ENCODE measurements at places on chromosomes 12 and 14.

DNA sequence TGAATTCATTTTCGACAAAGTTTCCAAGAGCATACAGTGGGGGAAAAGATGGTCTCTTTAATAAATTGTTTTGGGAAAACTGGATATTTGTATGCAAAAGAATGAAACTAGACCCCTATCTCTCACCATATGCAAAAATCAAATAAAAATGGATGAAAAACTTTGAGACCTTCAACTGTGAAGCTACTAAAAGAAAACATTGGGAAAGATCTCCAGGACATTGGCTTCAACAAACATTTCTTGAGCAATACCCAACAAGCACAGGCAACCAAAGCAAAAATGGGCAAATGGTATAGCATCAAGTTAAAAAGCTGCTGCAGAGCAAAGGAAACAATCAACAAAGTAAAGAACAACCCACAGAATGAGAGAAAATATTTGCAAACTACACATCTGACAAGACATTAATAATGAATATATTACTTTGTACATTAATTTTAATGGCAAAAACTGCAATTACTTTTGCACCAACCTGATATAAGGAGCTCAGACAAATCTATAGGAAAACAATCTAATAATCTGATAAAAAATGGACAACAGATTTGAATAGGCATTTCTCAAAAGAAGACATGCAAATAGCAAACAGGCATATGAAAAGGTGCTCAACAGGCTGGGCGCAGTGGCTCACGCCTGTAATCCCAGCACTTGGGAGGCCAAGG is 50.7 kb downstream of the NUBPL start:
- no peaks in the 10 kb centered on the region for H3K4me1 ChIP-seq
- H3K27me3 ChIP-seq: no peaks in the 10 kb centered on the region
- DNase-seq: no peak
- H3K36me3 ChIP-seq: no peaks in the 10 kb centered on the region
- H3K27ac ChIP-seq: no peak overlapping the region
- H3K4me3 ChIP-seq: no peak overlapping the region

DNA sequence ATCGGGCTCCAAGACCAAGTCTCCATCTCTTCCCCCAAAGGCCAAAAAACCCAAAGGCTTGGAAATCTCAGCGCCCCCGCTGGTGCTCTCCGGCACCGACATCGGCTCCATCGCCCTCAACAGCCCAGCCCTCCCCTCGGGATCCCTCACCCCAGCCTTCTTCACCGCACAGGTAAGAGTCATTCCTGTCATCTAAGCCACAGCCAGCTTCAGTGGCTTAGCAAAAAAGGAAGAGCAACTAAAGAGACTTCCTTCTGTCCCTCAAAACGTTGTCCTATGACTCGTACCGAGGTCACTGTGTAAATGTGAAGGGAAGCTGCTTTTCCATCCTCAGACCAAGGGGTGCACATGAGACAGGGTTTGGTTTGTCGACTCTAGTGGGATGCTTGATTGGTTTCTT is 53.4 kb downstream of the ELK3 start:
- no peak for DNase-seq
- no peak overlapping the region for H3K4me3 ChIP-seq
- no peaks in the 10 kb centered on the region for H3K27me3 ChIP-seq
- no peaks in the 10 kb centered on the region for H3K4me1 ChIP-seq
- H3K36me3 ChIP-seq: peaks cover 27% of the 10 kb centered on the region
- H3K27ac ChIP-seq: no peak overlapping the region

DNA sequence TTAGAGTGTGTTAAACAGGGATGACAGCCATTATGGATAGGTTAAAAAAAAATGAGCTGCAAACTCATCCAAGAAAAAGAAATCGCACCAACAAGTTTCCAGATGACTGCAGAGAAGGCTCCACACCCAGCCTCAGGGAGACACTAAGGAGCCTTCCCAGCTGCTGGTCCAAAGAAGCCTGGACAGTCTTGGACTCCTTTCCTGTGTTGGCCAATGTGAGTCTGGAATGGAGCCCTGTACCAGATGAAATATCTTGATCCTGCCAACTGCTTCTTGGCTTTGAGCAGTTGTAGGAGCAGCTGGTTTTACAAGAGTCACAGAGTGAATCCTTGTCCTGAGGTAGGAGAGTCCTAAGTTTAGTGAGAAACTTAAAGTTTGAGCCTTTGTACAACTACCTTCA is 44.5 kb downstream of the SLC38A1 start:
- H3K27me3 ChIP-seq: no peaks in the 10 kb centered on the region
- no peak for DNase-seq
- H3K4me1 ChIP-seq: peaks cover 38% of the 10 kb centered on the region
- no peak overlapping the region for H3K27ac ChIP-seq

DNA sequence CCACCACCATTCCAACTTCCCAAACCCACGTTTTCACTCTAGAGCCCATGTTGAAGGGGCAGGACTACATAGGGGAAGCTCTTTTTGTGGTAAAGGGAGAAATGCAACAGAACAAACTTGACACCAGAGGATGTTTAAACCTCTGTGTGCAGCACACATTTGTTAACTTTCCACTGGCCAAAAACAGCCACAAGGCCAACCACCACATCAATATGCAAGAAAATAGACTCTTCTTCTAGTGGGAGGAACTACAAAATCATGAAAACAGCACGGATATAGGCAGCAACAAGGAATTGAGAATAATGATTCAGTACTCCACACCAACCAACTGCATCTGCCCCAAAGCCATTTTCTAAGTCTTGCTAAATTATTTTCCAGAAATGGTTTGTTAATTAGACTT is 66.3 kb upstream of the CEP83 start:
- no peaks in the 10 kb centered on the region for H3K4me1 ChIP-seq
- H3K27ac ChIP-seq: no peak overlapping the region
- H3K4me3 ChIP-seq: no peak overlapping the region
- H3K27me3 ChIP-seq: no peaks in the 10 kb centered on the region
- no peaks in the 10 kb centered on the region for H3K36me3 ChIP-seq

- no peaks in the 10 kb centered on the region for H3K4me1 ChIP-seq
- no peaks in the 10 kb centered on the region for H3K27me3 ChIP-seq
- H3K4me3 ChIP-seq: no peak overlapping the region
Measured at GRCh38 chr14:20477211-20477876, 8.1 kb downstream of the PNP start.

DNA sequence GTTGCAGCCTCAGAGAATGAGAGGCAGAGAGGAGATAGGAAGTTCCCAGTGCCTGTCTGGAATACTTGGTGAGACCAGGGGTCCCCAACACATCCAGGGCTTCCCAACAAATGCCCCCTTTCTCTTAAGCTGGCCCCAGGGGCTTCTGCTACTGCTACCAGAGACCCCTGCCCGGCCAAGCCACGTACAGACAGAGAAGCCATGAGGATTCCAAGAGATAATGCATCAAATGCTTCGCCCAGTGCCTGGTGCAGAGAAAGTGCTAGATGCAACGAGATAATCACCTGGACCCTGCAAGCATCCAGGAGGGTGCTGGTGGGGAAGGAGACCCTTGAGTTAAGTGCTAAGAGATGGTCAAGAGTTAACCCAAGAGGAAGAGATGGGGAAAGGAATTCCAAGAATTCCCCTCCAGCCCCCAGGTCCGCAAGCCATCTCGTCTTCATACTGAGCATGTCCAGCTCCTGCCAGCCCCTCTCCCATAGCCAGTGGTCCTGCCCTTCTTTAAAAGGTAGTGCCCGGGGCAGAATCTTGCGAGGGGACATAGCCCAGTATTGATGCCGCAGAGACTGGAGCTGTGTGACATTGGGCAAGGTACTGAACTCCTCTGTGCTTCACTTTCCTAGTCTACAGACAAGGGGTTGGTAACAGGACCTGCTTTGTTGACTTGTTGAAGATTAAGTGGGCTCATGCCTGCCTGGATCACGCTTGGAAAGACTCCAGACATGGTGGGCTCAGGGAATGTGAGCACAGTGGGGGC is 103.3 kb downstream of the CALM1 start:
- H3K36me3 ChIP-seq: no peaks in the 10 kb centered on the region
- no peak for DNase-seq
- H3K4me3 ChIP-seq: no peak overlapping the region
- no peaks in the 10 kb centered on the region for H3K27me3 ChIP-seq

GRCh38 chr14:106044949-106045596 is 518.7 kb downstream of the TMEM121 start:
- H3K27me3 ChIP-seq: no peaks in the 10 kb centered on the region
- no peak overlapping the region for H3K4me3 ChIP-seq
- peak; percentile 36 for DNase-seq
- H3K27ac ChIP-seq: no peak overlapping the region
- H3K4me1 ChIP-seq: no peaks in the 10 kb centered on the region

- no peak for DNase-seq
- H3K4me3 ChIP-seq: no peak overlapping the region
- no peaks in the 10 kb centered on the region for H3K36me3 ChIP-seq
- no peak overlapping the region for H3K27ac ChIP-seq
- H3K27me3 ChIP-seq: peaks cover 72% of the 10 kb centered on the region
Measured at GRCh38 chr12:108455706-108456105, 59.4 kb upstream of the FICD start.

GRCh38 chr14:35231207-35231760 is 60.9 kb upstream of the PSMA6 start:
- no peak overlapping the region for H3K27ac ChIP-seq
- no peak for DNase-seq

DNA sequence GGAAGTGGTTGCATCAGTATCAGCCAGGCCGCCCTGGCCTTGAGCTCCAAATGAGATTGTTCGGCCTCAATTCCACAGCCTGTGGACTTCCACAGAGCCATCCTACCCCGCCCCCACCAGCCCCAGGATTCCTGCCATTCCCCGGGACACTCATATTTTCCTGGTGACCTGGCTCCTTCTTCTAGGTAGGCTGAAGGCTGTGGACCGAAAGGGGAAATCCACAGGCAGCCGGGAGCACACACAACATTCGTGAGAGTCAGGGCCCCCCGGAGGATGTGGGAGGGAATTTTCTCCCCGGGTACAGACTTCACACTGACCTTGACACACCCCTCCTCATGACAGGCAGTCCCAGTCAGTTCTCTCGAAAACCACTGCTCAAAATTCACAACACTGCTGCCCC is 39.9 kb downstream of the RIN3 start:
- H3K27me3 ChIP-seq: no peaks in the 10 kb centered on the region
- H3K4me1 ChIP-seq: no peaks in the 10 kb centered on the region
- peaks cover 3% of the 10 kb centered on the region for H3K36me3 ChIP-seq
- DNase-seq: no peak
- H3K27ac ChIP-seq: no peak overlapping the region

GRCh38 chr14:103189481-103190470 is 66.5 kb downstream of the TNFAIP2 start:
- H3K4me1 ChIP-seq: no peaks in the 10 kb centered on the region
- no peaks in the 10 kb centered on the region for H3K27me3 ChIP-seq
- no peaks in the 10 kb centered on the region for H3K36me3 ChIP-seq
- no peak overlapping the region for H3K4me3 ChIP-seq

GRCh38 chr12:49208676-49209075 is 19.8 kb upstream of the TUBA1A start:
- DNase-seq: no peak
- no peak overlapping the region for H3K4me3 ChIP-seq
- no peaks in the 10 kb centered on the region for H3K36me3 ChIP-seq
- peaks cover 3% of the 10 kb centered on the region for H3K4me1 ChIP-seq

GRCh38 chr14:98130691-98131090 is 1141.3 kb downstream of the BCL11B start:
- H3K27ac ChIP-seq: no peak overlapping the region

DNA sequence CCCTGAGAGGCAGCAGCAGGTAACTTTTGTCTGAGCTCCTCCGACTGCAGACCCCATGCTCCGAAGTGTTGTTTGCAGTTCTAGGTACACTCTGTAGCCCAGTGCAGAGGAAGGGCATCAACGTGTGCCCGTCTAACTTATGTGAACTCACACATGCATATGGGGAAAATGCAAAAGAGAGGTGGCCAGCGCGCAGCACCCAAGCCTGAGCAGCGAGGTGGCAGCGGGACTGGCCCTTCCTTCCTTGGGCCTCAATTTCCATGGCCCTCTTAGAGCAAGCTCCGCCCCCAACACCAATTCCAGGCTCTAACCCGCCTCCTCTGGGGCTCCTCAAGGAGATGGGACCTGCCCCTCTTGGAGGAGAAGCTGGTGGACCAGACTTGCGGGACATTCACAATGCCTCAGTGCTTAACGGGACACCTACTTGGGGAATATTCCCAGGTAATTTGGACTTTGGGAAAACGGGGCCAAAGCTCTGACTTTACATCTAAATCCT is 27.7 kb downstream of the GPR68 start:
- H3K4me3 ChIP-seq: no peak overlapping the region
- peaks cover 2% of the 10 kb centered on the region for H3K36me3 ChIP-seq
- no peaks in the 10 kb centered on the region for H3K4me1 ChIP-seq
- no peaks in the 10 kb centered on the region for H3K27me3 ChIP-seq
- H3K27ac ChIP-seq: no peak overlapping the region
- no peak for DNase-seq

DNA sequence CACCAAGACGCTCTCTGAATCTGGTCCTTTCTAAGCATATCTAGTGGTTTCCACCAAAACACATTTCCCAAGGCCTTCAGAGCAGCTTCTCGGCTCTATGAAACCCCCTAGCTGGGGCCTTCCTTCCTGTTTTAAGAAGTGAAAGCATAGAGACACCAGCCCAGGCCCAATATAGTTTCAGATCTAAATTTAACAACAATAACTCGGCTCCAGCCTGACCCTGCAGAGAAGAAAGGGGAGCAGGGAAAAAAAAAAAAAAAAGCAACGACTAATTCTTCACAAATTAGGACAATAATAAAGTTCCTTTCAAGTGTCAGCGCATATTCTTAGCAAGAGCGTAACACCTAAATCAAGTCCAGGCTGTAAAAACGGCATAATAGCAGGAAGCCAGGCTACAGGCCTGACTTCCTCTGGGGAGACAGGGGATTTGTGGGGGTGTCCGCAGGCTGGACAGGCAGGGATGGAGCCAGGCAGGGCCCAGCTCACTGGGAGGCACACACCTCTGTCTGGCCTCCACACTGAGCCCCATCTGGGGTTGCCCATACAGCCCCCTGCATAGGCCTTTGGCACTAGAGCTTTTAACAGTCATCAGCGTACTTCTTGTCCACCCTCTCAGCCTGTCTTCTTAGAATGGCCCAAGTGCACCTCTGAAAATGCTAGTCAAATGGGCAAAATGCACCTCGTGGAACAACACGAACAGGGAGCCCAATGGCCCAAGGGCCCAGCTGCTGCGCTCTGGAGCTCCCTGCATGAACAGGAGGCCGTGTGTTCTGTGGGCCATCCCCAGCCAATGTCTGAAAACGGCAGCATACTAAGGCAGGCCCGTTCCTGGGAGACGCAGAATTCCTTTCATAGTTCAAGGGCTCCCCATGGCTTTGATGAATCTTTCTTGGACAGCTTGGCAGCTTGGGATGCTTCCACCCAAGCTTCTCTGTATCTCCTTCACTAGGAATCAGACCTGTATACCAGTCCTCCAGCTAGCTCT is 772.9 kb downstream of the MED13L start:
- H3K4me3 ChIP-seq: no peak overlapping the region
- H3K36me3 ChIP-seq: no peaks in the 10 kb centered on the region
- peaks cover 11% of the 10 kb centered on the region for H3K4me1 ChIP-seq
- no peak for DNase-seq

DNA sequence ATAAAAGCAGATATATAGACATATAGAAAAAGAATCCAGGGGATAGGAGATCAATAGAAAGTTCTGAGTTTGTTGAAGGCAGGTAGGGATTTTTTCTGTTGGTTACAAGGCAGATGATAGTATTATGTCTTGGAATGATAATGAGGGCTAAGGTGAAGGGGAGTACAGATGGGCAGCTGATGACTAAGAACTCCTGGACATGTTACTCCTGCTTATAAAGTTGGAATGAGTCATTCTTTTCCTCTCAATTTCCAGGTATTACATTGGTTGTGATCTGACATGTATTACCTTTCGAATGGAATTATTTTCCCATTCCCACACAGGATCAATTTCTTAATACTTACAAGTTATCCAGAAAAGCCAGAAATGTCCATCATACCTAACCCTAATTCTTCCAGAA is 545.2 kb upstream of the MGAT4C start:
- DNase-seq: peak; percentile 18
- H3K4me3 ChIP-seq: no peak overlapping the region
- no peaks in the 10 kb centered on the region for H3K27me3 ChIP-seq
- peaks cover 3% of the 10 kb centered on the region for H3K4me1 ChIP-seq
- no peak overlapping the region for H3K27ac ChIP-seq
